ENCODE measurements at places on chromosomes 1 and 21.

DNA sequence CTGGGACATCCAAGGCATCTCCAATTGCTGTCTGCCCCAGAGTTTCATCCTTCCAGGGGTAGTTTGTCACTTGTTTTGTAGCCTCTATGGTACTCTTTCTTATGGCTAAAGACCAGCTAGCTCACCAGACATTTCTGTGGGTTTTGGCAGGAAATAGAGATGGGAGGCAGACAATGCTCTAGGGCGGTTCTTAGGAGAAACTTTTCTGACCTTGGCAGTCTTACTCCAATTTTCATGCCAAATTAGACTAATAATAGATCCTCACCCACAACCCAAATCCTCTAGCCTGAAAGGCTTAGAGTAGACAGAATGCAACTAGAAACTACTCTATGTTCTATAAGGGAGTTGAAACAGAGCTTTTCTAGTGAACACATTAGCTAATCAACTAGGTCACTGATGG, 69.8 kb downstream of the LRIG2 start:
- DNase-seq: no peak

GRCh38 chr1:115006191-115006590, 23.4 kb upstream of the TSHB start:
- DNase-seq: no peak

GRCh38 chr1:85462931-85463649, 1.9 kb downstream of the DDAH1 start:
- DNase-seq: no peak

DNA sequence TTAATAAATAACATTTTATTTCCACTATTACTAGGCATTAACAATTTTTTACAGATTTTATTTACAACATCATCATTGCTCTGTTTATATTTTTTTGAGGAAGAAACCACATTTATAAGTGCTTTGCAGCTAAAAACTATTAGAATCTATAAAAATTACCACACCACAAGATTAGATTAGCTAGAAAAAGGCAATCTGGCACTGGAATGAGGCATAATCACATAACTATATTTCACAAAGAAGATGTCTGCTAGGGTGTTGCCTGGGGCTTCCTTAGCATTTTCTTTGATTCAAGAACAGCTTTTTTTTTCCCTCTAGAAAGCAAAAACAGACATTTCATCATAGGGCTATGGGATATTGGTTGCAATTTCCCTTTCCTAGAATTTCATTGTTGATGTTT, 2169.2 kb downstream of the MRPL39 start:
- DNase-seq: no peak

DNA sequence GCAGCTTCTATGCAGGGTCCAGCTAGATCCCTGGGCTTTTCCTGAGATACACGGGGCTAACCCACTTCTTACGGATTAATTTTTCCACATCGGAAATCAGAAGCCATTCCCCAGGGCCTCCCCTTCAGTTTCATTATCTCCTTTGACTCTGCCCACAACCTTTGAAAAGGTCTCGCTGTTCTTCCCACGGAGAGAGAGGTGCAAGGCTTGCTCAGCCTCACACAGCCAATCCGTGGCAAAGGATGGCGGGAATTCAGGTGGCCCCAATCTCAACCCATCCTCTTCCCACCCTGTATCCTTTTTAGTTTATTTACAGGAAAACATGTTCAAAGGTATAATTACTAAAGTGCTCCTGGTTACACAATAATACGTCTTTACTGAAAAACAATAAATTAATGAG, 702 bp upstream of the MAPKAPK2 start:
- DNase-seq: no peak

Data from H9 (cell line).